ENCODE measurements at places on chromosomes 2 and 18.

DNA sequence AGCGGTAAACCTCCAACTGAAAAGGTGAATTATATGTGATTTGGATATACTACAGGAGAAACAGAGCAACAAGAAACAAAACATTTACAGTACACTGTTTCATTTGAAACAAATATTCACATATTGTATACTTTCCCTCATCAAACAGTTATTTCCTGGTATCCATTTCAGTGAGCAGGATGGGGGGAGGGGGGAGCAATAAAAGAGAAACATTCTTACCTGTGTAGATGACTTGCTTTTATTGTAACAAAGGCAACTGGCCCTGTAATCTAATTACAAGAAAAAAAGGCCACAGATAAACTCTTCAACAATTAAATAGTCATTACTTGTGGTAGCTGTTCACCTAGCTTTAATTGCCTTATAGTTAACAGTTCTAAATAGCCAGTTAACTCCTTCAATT, 3.9 kb upstream of the PPP1CB start:
- no peak for DNase-seq

DNA sequence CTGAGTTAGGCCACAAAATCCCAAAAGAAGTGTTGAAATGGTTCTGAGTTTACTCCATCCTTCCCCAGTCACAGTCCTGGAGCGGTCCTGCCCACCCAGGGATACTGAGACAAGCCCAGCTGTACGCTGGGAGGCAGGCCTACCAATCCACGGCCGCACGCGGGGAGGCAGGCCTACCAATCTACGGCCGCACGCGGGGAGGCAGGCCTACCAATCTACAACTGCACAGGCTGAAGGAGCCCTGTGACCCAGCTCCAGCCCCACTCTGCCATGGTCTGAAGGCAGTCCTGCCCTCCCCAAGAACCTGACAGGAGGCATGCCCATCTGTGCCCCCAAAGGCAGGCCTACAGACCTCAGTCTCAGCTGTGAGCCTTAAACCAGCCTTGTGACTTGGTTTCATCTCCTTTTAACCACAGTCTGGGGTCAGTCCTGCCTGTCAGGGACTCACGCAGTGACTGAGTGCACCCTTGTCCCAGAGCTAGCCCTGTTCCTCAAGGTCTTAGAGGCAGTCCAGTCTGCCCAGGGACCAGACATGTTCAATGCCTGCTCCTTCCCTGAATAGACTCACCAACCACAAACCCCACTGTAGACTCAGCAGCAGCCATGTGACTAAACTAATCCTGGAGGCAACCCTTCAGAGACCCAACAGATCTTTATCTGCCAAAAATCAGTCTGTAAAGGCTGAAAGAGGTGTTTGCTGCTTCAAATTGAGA, 36.8 kb downstream of the GPC1 start:
- DNase-seq: no peak

DNA sequence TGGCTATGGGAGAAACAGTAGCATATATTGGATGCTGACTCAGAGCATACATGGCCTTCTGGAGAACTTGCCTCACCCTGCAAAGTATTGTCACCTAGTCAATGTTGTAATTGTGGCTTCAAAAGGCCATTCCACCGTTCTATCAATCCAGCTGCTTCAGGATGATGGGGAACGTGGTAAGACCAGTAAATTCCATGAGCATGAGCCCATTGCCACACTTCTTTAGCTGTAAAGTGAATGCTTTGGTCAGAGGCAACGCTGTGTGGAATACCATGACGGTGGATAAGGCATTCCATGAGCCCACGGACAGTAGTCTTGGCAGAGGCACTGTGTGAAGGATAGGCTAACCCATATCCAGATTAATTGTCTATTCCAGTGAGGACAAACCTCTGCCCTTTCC, 1300.1 kb upstream of the ACVR2A start:
- DNase-seq: no peak

DNA sequence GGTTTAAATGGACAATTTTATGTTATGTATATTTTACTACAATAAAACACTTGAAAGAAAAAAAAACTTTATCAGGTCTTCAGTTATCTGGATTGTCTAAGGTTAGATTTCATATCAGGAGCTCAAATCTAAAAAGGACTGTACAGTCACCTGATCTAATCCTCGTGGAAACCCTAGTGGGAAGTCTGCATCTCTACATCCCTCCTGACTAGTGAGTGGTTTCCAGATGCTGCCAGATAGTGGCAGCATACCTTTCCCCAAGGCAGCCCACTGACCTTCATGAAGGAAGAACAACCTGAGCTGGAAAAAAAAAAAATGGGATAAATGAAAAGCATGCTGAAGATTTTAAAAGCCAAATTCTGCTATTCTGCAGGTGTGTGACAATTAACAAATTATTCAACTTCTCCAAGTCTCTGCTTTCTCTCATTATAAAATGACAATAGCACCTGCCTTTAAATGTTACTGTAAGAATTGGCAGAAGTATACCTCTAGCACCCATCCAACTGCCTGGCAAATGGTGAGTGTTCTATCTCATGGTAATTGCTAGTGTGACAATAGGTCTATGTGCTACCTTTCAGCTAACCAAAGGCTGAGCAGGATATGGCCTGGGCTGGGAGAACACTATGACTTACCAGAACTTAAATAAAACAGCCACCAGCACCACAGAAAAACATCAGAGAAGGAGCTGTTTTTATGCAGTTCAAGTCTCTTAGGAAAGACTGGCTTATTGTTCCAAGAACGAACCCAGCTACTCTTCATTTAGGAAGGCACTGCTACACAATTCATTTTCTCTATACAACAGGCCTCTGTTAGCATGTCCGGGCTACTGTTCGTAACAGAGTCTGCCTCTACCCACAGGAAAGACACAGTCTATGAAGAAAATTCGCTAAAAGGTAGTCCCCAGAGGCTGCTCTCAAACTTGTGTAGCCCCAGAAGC, 8.6 kb downstream of the CLASP1 start:
- no peak for DNase-seq

DNA sequence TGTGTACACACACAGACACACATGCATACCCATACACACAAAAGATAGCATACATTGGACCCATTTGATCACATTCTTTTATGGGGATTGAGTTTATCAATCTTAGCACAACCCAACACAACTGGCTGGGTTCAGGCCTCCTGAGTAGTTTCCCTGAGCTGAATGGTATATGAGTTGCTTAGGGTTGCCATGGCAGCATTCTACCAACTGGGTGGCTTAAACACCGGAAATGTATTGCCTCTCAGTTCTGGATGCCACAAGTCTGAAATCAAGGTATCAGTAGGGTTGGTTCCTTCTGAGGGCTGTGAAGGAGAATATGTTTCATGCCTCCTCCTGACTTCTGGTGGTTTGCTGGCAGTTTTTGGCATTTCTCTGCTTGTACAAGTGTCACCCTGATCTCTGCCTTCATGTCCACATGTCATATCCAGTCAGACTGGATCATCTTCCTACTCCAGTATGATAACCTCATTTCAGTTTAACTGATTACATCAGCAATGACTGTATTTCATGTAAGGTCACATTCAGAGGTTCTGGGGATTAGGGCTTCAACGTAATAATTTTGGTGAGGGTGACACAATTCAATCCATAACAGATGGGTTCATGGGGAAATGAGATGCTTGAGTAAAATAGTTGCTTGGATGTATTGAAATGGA, 212.7 kb downstream of the KCNE4 start:
- DNase-seq: no peak

GRCh38 chr2:79041032-79041448, 15.5 kb downstream of the REG3G start:
- DNase-seq: no peak

DNA sequence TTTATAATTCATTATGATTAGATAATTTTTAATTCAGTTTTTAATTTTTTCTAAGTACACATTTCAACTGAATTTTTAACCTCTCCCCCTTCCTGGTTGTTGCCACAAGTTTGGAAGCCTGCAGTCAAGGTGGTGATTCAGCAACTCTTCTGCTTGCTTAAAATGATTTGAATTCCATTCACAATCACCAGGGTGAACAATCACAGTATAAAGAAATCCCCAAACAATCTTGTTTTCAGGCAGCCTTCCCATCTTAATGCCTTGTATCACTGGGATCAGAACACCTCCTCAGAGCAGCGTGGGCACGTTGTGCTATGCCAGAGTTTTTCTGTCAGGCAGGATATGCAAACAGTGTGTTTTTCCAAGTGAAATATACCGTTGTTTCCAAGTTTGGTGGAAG, 46.7 kb upstream of the BARD1 start:
- no peak for DNase-seq

- no peak for DNase-seq
Measured at GRCh38 chr18:23838801-23839366, 149.6 kb downstream of the LAMA3 start.

- DNase-seq: no peak
Measured at GRCh38 chr2:212892193-212892592, 259.2 kb downstream of the IKZF2 start.

All from activated CD4-positive, alpha-beta T cell treated with anti-CD3 and anti-CD28 coated beads, Interleukin-2, amount 50 U/mL, for 48 hours (primary cell).